ENCODE measurements at places on chromosomes 12 and 14.

DNA sequence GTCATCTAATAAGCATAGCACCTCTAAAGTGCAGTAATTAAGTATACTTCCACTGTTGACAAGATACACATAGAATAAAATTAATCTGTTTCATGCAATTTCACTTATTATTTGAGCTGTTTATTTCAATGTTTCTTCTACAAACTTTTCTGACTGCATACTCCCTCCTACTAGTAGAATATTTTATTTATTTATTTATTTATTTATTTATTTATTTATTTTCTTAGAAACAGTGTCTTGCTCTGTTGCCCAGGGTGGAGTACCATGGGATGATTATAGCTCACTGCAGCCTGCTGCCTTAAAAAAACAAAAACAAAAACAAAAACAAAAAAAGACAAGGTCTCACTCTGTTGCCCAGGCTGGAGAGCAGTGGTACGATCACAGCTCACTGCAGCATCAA, 68.4 kb upstream of the KITLG start:
- no peak for DNase-seq

- DNase-seq: no peak
Observed at GRCh38 chr14:64704143-64704742, at the start of gene PLEKHG3. Gene PLEKHG3, plus strand, starts transcription at chr14:64704424. Its CDS starts 23,208 bp downstream, at chr14:64727632.

- DNase-seq: no peak
Observed at GRCh38 chr12:51845482-51845881, 3.0 kb downstream of the FIGNL2 start.

DNA sequence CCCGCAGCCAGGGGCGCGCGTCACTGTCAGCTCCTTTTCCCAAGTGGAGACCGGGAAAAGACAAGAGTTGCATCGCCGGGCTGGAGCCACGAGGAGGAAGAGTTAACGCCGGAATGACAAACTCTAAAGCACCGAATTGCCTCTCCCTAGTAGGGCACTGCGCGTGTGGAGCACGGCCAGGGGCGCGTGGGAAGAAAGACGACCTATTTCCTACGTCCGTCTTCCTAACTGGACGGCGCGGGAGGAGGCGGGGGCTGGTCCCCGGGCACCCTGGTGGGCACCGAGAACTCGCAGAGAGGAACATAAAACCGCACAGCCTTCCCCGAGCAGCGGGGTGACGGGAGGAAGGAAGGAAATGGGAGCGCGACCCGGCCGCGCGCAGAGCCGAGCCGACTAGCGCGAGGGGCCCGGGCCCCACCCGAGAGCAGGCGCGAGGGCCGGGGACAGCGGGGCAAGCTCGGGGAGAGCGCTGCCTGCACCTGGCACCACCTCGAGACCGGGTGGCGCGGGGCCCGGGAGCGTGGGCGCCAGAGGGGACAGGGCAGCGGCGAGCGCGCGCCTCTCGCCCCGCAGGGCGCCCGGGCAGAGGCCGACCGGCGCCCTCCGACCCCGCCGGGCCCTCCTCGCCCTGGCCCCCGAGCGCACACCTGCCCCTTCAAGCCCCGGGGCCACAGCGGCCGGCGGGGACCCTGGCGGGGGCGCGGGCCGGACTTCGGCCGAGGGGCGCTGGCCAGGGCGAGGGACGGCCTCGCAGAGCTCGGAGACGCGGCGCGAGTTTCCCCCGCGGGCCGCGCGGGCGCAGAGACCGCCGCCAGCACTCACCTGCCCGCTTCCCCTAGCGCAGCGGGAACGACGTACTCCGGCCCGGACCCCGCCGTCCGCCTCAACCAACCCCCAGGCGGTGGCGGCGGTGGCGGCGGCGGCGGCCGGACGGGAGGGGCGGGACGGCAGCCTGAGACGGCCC, at the start of gene SETD3:
TSS of gene SETD3 (minus strand) at position 954 of the 964 bp plus-strand sequence. CDS start 15,054 bp downstream, outside the sequence.
- DNase-seq: peak; percentile 56

- DNase-seq: no peak
Observed at GRCh38 chr12:27644158-27644845, 51.9 kb upstream of the REP15 start.

- DNase-seq: no peak
Observed at GRCh38 chr12:13085968-13086686, 17.3 kb downstream of the GSG1 start.

DNA sequence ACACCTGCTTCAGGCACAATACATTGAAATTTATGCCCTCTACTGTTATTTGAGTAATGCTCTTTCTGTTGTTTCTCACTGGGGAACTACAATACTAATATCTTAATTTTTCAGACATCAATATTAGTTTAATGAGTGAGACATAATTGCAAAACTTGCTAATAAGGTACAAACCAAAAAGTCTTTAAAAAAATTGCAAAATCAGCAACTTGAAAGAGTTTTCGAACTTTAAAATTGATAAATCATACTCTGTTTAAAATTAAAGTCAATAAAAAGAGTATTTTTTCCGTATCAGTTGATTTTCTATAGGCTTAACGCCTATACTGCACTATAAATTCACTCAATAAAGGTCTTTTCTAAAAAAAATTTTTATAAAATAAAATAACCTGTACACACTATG, 1735.9 kb upstream of the SEL1L start:
- DNase-seq: no peak

DNA sequence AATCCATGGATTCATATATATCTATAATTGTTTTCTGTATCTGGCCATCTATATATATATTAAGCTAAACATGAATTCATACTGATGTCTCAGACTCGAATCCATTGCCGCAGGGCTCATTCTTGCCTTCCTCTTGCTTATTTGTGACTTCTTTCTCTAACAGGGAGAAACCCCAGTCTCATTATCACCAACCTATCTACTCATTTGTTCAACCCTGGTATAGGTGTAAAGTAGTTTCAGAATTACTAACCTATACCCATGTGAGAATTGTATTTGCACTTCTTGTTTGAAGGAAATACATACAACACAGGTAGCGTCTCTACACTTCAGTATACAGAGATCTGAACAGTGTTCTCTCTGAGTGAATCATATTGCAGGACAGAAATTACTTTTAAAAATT, 77.7 kb downstream of the PTPN11 start:
- no peak for DNase-seq

- DNase-seq: no peak
Observed at GRCh38 chr14:69922198-69922597, 43.0 kb downstream of the SMOC1 start.

DNA sequence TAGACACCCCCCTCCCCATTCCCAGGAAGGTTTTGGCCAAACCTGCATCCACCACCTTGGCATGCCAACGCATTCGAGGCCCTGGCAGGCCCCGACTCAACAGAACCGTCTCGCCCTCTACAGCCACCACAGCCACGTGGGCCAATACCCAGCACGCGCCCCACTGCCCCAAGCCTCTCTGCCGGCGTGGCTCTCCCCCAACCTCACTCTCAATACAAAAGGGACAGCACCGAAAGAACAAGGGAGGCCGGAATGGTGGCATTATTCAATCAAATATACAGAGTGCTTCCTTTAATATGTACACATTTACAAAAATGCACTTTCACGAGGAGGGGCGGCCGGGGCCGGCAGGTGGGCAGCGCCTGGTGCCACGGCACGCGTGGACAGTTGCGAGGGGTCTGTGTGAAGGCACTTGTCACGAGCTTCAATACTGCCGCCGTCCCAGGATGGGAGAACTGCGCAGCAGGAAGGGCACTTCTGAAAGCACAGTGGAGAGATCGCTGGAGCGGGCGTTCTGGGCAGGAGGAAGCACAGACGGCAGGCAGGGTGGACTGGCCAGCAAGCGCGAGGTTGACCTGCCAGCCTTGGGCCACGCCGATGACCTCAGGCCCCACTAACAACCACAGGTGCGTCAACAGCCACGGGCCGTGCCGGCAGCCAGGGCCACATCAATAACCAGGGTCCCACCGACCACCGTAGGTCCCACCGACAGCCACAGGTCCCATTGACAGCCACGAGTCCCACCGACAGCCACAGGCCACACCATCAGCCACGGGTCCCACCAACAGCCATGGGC, 26.9 kb downstream of the JAG2 start:
- no peak for DNase-seq

DNA sequence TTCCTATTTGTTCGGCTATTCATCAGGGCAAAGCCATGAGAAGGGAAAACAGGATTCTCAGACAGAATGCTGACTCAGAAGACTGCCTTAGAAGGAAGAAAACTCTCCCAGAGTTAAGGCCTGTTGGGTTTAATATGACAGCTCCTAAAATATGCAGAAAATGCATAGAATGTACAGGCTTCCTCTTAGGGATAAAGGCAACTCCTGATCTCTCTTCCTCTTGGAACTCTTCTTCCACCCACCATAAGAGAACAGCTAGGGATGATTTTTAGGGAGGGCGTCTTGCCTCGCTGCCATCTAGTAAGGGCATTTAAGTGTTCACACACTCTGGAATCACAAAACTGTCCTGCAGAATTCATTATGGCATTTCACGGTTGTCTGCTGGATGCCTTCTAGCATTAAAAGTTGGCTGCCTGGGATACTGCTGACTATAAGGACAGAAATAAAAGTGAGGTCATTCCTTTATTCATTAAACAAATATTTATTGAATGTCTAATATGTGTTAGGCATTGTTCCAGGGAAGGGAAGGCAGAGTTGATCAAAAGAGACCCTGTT, 73.7 kb downstream of the DCAF5 start:
- peak; percentile 62 for DNase-seq

DNA sequence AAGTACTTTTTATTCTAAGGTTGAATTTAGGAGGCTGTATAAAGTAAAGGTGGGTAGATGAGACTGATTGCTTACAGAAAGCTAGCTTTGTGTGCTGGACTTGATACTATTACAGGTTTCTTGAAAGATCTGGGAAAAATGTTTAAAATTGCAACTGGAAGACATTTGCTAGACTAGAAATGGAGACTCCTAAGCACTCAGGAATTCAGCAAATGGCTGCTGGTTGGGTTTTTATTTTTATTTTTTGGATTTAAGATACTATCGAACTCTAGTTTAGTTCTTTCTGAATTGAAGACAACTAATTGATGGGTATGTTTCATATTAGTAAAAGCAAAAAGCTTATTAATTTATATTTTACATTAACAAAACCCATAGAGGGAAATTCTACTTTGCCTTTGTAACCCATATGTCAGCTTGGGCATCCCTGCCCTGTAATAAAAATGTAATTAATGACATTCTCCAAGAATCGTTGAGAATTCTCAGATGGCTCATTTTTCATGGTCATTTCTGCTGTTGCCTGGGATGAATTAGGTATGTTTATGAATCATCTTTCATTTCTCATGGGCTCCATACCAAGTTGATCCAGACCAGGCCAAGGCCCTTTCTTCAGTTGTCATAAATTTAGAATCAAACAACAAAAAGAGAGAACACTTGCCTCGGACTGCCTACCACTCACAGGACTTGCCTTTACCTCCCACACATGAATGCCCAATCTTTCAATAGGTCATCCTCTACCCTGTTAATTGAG, 102.1 kb downstream of the ERGIC2 start:
- no peak for DNase-seq

GRCh38 chr14:90518069-90518940, 121.5 kb downstream of the CALM1 start:
- DNase-seq: no peak

- no peak for DNase-seq
Observed at GRCh38 chr12:122123761-122124145, 45.2 kb downstream of the MLXIP start.

All from amniotic stem cell (primary cell).